ENCODE measurements at places on chromosomes 1 and 21.

DNA sequence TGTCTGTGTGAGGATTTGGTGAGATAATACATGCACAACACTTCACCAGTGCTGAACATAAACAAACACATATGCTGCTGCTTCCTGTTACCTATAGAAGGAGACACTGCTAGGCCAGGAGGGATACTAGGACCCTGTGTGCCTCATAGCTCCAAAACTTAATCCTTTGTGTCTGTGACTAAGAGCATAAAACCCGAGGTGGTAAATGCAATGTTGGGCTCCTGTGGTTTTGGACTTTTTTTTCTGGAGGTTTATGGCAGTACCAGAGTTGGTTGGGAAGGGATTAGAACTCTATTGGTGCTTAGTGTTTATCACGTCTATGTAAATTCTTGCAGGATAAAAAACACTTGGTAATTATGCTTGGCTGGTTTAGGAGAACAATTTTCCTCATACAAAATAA is 122.9 kb downstream of the NUF2 start:
- no peak for DNase-seq

GRCh38 chr1:54403808-54404261 is 2.4 kb downstream of the SSBP3 start:
- no peak for DNase-seq

DNA sequence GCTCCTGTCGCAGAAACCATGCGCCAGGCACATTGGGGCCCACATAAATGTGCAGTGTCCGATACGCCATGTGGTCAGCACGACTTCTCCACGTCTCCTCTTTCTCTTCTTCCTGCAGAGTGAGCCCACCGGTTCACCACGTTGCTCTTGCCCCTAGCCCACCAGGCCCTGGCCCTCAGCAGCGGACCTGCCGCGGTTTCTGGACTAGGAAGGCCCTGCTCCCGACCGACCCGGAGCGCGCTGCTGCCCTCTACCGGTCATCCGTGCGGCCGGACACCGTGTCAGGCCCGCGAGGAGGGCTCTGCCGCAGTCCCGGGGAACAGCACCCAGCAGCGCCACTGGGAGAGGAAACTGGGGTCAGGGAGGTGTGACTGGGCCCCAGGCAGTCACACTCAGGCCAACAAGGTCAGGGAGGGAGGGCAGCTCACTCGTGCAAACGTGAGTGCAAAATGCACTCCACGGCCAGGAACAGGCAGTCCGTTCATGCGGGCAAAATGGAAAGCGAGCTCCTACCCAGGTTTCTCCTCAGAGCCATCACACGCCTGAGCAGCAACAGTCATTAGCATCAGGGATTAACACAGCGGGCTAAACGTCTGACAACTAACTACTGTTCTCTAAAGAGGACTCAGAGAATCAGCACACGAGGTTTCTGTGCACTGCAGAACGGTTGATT is 13.7 kb downstream of the TLR5 start:
- DNase-seq = peak; percentile 53

- DNase-seq = no peak
These were observed 31.8 kb downstream of the SDCCAG8 start for GRCh38 chr1:243287652-243288051.

DNA sequence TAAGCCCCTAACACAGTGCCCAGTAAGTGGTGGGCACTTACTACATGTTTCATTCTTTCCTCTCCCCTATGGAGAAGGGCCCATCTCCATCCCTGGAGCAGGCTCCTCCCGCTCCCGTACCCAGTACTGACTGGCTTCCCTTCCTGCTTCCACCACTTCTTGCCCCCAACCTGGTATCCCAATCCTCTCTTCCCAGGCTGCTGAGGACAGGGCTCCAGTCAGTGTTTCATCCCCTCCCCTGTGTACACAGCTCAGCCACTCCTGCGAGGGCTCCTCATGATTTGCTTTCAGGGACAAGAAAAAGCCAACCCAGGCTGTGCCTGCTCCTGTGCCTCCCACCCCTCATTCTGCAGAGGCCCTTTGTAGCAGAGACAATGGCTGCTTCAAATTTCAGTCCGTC is 20.8 kb upstream of the ETV3 start:
- no peak for DNase-seq

DNA sequence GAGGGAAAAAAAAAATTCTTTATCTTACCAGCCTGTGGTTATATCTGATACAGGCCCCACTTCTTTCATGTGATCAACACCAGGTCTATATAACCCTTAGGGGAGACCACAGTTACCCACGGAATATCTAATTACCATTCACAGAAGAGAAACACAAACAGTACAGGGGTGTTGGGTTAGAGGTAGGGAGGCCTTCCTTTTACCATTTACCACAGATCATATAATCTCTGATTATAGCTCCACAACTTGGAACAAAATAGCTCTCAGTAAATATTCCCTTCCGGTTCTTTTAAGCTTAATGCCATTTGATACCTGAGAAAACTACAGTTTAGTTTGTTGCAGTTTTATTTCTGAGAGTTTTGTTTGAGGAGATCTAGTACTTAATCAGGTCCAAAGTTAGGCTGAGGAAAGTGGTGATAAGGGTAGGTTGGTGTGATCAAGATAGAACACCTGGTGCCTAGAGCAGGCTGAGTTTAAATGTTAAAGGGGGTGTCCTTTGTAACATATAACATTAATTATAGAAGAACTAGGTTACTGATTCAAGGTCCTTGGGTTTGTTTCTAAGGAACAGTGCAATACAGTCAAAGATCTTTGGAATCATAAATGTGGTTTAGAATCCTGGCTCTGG is 14.1 kb downstream of the EPB41 start:
- no peak for DNase-seq

DNA sequence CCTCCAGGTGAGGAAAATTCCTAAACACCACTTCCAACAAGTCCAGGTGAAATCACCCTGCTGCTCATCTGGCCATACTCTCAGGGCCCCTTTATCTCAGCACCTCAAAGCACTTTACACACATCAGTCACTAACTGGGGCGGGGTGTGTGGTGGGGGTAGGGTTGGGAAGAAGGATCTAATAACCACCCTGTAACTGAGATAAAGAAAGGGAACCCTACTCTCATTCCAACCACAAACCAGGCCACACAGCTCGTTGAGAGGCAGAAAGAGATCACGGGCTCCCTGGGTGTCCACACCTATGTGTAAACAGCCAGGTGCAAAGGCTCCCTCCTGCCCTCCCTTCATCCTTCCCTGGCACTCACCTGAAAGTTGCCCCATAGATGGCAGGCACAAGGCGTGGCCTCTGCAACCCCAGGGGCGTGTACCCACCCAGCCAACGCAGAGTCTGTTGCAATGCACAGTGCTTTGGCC is 20.4 kb downstream of the GPR161 start:
- no peak for DNase-seq

- no peak for DNase-seq
These were observed 54.4 kb upstream of the BCL10 start for GRCh38 chr1:85330711-85331290.

DNA sequence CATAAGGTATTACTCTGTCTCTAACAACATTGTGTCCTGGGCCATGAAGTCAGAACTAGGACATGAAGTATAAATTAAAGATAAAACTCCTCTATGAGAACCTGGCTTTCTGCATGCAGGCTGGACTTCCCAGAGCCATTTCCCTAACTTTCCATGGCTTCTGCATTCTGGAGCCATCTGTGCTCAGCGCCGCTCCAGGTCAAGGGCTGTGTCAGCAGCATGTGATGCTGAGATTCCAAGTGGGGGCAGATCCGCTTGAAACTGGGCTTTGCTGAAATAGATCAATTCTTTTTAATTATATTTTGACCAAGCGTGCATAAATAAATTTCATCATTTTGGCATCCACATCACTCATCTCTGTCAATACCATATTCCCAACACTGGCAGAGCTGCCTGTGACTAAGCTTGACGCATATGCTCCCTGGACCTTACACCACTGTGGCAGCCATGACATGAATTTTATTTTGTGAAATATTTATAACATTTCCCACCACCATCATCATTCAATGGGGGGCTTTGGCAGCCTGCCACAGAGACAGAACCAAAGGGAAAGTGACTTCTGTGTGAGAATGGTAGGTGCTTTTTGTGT is 110.4 kb upstream of the KCNK1 start:
- DNase-seq = no peak

GRCh38 chr1:86714561-86715244 is 10.3 kb downstream of the SH3GLB1 start:
- DNase-seq = no peak

- DNase-seq = no peak
These were observed 101.8 kb downstream of the NFIA start for GRCh38 chr1:61184040-61184713.

GRCh38 chr1:2459757-2460156 is 16.3 kb upstream of the PLCH2 start:
- no peak for DNase-seq

GRCh38 chr1:153816283-153816889 is 41.2 kb downstream of the SLC27A3 start:
- DNase-seq = no peak

DNA sequence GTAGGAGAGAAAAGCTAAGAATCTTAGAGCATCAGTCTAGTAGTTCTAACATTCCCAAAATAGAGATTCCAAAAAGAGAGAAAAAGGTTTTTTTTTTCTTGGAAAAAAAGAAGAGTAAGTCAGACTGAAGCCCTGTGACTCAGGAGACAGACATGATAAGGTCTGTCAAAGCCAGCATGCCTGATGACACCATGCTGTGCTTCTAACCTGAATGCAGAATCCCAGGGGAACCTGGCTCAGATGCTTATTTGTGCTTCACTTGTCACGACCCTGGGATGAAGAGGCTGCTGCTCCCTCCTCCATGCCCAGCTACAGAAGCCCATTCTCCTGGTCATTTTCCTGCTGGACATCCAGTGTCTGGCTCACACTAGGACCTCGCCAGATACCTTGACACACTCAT is 44.3 kb downstream of the ERICH3 start:
- no peak for DNase-seq

DNA sequence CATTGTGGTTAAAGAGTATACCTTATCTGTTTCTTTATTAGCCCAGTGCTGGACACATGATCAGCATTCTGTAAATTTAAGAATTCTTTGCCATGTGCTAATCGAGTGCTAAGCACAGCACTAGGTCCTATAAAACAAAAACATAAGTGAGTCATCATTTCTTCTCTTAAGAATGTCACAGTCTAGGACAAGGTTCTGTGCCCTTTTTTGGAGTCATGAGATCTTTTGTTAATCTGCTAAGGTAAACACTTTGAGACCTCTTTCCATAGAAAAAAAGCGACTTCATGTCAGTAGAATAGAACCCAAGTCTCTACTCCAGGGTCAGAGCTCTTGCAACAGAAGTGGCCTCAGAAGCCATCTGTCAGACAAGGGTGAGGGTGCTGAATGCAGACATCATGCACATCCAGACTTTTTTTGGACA is 70.0 kb upstream of the NFIA start:
- no peak for DNase-seq

- no peak for DNase-seq
These were observed 271.8 kb downstream of the MATN1 start for GRCh38 chr1:30451532-30452125.

- no peak for DNase-seq
These were observed 1.1 kb upstream of the PLCH2 start for GRCh38 chr1:2474933-2475371.

- no peak for DNase-seq
These were observed 273.9 kb downstream of the TM2D1 start for GRCh38 chr1:61450872-61451571.

DNA sequence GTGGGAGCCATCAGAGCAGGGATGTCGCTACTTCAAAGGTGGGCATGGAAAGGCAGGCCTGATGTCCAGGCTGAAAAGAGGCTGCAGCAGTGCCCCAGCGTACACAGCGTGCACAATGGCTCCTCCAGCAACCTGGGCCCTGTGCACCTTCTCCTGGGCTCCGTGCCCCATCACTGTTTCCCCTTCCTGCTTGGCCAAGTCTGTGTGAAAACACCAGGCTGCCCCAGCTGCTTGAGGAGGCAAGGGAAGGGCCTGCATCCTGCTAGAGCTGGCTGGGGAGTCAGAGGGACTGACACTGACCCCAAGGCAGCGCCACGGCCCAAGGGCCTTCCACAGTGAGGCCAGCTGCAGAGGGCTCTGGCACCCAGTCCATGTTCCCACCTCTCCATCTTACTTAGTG is 33.4 kb downstream of the SDC3 start:
- no peak for DNase-seq

- no peak for DNase-seq
These were observed 50.3 kb downstream of the ITPKB start for GRCh38 chr1:226688808-226689207.

DNA sequence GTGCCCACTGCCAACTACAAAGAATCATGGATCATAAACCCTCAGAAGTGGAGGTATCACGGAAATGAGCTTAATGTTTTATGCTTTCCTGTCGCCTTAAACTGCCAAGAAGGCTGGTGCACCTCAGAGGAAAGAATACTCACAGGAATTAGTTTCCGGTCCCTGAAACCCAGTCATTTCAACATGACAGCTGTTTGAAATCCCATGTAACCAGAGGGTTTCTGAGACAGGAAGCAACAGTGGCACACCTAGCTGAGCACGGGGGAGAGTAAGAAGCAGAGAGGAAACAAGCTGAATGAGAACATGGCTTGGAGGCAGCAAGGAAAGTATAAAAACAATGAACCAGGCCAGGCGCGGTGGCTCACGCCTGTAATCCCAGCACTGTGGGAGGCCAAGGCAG is 3.9 kb downstream of the JAK1 start:
- DNase-seq = no peak

DNA sequence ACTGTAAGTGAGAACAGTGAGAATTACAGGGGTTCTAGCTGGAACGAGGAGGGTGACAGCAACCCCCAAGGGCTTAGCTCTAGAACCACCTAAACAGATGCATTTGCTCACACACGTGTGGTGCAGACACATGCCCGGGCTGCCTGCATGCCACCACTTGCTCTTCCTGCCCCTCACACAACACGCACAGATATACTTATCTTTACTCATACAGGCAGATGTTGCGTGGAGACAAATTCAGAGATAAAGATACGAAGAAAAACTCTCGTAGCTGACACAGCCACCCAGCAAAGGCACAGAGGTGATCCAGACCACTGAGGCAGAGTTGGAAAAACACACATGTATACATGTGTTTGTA is 13.5 kb downstream of the VANGL1 start:
- DNase-seq = no peak

- DNase-seq = no peak
These were observed 49.7 kb upstream of the NEK7 start for GRCh38 chr1:198107091-198107501.

DNA sequence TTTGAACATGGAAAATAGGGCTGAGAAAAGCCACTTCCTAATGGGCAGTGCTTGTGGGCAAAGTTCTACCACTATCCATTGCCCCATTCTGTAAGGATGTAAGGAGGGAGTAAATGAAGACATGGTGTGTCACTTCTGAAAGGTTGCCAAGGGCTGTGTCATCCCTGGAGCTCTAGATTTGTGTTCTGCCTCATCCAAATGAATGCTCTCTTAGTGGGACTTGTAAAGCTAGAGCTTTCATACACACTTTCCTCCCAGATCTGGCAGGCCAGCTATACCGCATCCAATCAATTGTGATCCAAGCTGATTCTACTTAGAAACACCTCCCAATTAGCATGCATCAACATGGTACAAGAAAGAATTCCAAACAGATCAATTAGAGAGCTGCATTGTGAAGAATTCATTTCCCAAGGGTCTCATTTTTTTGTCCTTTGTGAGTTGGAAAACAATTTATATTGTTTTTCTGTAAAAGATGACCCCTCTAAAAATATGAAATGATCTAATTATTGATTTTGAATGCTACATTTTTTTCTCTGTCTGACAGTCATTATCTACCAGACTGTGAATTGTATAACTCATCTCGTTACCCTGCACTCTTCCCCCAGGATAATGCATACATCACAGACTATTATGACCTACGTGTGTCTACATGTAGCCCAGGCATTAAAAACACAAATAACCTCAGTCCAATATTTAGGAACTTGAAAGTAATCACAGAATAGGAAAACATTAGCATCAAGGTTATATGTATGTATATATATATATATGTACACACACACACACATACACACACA is 117.1 kb upstream of the DUSP10 start:
- DNase-seq = no peak
